ENCODE measurements at places on chromosomes 16 and 17. TPM values are rescaled to one million over a fixed set of nuclear protein-coding genes. Genes with fewer than 3 reads are reported as not detected.

Gene STX1B
- 0.26 TPM for total RNA-seq

Gene CYGB
- total RNA-seq = 2.5 TPM

Gene HAGHL
- total RNA-seq = 7.7 TPM

Gene PPP1R1B
- total RNA-seq = not detected

Gene MRC2
- 13.9 TPM for total RNA-seq

Gene PRR35
- total RNA-seq = not detected

Gene MYH3
- total RNA-seq = under 0.01 TPM

Gene CDR2
- 28.2 TPM for total RNA-seq

Gene ABCC12
- total RNA-seq = not detected

Gene IRX5
- 0.13 TPM for total RNA-seq

All from dermis microvascular lymphatic vessel endothelial cell (primary cell).